RWPE2 (cell line): ENCODE measurements at places on chromosomes 11 and 22.

DNA sequence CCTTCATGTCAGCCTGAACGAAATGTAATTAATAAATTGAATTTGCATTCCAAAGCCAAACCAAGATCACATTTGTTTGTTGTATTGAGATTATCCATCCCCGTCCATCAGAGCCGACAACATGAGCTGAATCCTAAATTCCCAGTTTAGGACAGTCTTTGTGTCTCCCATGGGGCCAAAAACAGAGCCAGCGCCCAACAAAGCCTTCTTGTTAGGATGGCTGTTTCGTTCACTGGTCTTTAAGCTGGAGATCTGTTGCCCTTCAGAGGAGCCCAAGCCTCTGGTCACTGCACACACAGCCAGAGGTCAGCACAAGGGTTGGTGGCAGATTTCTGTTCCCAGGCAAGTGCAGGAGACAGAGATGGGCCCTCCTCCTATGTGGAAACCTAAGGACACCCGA is 25.8 kb downstream of the DSCAML1 start:
- DNase-seq: no peak

GRCh38 chr11:78722786-78723185 is 148.1 kb upstream of the NARS2 start:
- DNase-seq: no peak

- no peak for DNase-seq
Measured at GRCh38 chr11:86415026-86415425, 40.3 kb downstream of the CCDC81 start.

DNA sequence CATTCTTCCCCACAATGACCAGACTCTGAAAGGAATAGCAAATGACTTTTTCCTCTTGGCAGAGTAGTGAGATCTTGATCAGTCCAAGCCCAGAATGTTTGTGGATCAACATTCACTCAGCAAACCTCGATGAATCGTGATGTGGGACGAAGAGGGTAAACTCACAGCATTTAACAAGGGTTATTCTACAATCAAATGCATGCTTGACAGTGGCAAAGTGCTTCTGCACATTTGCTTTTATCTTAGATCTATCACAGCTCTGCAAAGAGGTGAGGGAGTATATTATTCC is 31.8 kb downstream of the TMPRSS5 start:
- DNase-seq: no peak

GRCh38 chr11:63944987-63945386 is 6.2 kb downstream of the NAA40 start:
- no peak for DNase-seq

DNA sequence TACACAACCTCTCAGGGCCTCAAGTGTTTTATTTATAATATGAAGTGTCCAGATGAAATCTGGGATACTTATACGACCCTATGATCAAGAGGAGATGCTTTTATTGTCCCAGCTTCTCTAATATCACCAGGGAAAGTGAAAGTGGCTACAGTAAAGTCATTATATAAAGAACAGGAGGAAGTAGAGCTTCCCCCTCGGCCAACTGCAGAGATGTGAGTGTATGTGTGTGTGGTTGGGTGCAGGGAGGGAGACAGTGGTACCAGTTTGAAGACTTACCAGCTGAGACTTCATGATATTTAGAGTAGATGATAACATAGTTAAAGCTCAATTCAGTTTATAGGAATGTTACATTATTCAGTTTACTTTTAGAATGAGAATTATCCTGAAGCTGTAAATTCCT is 373.6 kb upstream of the DDI1 start:
- DNase-seq: no peak

DNA sequence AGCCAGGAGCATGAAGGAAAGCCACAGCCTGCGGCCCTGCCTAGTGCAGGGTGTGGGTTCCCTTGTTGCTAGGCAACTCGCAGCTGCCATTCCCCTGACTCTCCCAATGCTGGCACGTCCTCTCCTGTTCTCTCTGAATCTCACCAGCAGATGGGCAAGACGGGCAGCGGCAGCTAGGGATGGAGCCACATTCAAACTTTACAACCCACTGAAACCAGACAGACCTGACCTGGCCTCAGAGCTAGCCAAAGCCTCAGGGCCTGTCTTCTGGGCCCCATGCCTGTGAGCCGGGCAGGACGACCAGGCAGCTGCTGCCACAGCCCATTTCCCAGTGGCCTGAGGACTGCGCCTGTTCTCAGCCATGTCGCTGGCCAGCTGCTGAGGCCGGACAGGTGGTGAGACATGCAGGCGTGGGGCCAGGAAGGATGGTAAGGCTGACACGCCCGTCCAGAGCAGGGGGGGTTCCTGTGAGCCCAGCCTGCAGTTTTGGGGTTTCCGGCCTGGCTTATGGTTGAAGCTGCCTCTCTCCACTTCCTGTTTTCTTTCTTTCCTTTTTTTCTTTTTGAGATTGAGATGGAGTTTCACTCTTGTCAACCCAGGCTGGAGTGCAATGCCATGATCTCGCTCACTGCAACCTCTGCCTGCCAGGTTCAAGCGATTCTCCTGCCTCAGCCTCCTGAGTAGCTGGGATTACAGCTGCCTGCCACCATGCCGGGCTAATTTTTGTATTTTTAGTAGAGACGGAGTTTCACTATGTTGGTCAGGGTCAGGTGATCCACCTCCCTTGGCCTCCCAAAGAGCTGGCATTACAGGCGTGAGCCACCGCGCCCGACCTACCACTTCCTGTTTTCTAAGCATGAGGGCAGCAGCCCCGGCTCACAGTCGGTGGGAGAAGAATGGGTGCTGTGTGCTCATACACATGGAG is 4.1 kb downstream of the SUN2 start:
- no peak for DNase-seq

- no peak for DNase-seq
Measured at GRCh38 chr11:1547467-1548098, 24.5 kb downstream of the DUSP8 start.

DNA sequence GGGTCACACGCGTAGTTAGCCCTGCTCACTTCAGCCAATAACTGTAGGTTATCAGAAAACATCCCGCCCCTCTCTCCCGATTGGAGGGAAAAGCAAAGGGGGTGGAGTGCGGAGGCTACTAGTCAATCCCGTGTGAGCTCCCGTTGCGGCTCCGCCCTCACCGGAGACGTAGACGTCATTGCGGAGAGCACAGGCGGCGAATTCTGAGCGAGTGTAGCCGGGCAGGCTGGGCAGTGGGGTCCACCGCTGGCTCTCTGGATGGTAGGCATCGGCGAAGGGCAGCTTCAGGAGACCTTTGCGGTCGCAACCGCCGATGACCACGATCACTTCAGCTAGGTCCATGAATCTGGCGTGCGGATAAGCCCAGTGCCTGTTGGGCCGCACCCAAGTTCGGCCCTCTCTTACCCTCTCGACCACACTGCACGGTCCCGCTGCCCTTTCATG is 4.7 kb downstream of the KLHL35 start:
- peak; percentile 86 for DNase-seq

GRCh38 chr11:66694732-66695207 is 17.1 kb upstream of the RBM4B start:
- DNase-seq: peak; percentile 92

- DNase-seq: no peak
Measured at GRCh38 chr11:105033781-105034180, 1.2 kb downstream of the CASP1 start.

DNA sequence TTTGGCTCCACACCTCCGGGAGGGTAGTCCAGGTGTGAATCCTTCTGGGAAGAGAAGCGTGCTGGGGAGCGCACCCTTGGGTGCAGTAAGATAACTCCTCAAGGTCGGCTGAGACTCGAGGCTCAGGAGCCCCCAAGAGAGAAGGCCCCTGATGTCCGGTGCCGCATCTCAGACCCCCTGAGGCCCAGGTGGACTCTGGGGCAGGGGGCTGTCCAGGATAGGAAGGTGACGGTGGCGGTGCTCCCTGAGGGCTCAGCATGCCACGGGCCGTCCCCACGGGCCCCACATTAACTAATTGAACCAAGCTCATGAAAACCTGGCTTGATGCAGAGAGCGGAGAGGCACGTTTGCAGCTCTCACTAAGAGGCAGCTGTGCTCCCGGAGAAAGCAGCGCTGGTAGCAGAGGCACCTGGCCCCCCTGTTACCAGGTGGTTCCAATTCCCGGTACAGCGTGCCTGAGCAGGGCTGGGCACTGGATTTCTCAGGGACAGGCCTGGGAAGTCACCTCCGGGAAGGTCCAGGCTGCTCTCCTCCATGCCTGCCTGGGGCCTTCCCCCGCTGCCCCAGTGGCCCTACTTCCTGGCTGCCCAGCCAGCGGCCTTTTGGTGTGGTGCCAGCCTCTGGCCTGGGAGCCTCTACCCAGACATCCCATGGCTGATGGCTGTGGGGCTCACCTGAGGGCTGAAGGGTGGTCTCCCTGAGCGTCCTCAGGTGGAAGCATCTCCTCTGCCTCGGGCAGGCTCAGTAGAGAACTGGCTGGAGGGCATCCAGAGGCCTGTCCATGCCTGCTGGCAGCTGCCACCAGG is 1.1 kb downstream of the KCNQ1 start:
- peak; percentile 54 for DNase-seq

GRCh38 chr11:76073724-76074123 is 132.6 kb downstream of the WNT11 start:
- DNase-seq: no peak

DNA sequence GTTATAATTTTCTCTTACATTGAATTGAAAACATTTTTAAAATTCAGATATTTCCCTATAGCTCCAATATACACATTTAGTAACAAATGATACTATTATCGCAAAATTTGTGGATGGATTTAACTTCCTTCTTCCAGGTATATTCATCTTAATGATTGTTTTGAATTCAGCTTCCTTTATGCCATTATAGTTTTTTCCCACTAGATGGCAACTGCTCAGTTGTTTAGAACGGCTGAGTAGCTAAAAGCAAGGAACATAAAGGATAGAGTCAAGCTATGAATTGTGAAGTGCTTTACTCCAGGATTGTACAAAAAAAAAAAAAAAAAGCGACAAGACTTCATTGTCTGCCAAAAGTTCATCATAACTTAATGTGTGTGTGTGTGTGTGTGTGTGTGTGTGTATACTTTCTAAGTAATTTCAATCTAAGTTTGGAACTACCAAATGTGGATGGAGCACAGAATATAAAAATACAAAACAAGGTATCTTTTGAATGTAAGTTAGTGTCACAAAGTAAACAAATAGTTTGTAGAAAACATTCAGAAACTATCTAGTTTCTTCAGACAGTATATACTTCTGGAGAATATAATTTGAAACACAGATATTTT is 846.4 kb downstream of the DLG2 start:
- DNase-seq: no peak

DNA sequence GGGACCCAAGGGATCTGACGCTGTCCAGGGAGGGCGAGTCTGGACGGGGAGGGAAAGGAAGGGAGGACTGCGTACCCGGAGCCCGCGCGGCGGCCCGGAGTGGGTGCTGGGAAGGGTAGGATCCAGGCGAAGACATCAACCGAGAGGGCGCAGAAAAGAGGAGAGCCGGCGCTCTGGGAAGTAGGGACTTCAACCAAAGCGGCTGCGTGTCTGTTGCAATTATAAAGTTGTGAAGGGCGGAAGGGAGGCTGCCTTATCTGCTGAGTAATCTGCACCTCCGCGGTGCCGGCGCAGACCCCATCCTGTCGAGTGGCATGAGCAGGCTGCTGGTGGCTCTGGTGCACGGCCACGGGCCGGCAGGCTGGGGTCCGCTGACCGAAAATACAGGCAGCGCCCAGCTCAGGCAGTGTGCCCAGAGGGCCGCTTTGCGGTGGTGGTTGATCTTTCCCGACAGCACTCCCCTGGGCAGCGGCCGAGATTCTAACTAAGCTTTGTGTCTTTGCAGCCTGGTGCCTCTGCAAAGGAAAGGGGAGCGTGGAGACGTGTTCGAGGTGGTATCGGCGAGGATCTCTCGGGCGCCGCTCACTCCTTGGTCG is 978 bp downstream of the C11orf87 start:
- no peak for DNase-seq

GRCh38 chr11:132238331-132238866 is 868.0 kb downstream of the NTM start:
- no peak for DNase-seq

GRCh38 chr11:73116636-73117035 is 25.5 kb downstream of the FCHSD2 start:
- no peak for DNase-seq

DNA sequence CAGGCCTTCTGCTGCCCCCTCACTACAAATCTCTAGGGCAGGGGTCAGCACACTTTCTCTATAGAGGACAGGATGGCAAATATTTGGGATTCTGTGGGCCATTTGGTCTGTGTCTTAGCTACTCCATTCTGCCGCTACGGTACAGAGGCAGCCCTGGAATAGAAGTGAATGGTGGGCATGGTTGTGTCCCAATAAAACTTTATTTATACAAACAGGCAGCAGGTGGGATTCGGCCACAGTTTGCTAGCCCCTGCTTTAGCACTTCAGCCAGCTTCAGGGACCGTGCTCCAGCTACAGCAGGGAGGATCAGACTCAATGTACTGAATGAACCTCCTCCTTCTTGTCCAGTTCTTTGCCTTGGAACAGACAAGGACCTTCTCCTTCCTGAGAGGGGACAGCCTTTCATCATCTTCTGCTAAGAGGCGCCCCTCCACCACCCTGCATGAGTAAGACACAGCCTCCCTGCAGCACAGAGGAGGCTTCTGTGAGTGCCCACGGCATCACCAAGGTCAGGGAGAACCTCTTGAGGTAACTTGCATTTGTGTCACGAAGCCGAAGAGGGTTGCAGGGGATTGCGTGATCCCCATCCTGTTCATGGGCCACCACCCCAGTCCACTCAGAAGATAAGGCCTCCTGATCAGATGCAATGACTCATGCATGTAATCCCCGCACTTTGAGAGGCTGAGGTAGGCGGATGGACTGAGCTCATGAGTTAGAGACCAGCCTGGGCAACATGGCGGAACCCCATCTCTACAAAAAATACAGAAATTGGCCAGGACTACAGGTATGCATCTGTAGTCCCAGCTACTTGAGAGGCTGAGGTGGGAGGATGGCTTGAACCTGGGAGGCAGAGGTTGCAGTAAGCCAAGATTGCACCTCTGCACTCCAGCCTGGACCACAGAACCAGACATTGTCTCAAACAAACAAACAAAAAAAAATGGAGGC is 4.6 kb downstream of the C11orf24 start:
- no peak for DNase-seq

- DNase-seq: no peak
Measured at GRCh38 chr22:23106344-23106743, 35.4 kb downstream of the RSPH14 start.

- no peak for DNase-seq
Measured at GRCh38 chr11:2923446-2924375, 5.5 kb downstream of the PHLDA2 start.

DNA sequence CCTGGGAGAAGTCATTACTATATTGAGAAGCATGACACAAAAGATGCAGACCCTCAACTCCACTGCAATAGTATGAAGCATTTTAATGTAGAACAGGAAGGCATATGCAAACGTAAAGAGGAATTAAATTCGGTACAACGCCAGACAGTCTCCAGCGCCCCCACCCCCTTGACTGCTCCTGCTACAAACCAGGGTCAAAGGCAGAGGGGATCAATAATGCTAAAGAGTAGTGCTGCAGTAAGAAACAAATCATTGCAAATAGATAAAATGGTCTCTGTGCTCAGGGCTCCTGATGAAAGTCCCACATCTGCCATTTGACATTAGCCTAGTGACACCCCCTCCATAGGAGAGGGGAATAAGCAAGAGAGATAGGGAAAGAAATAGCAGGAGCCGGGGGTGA is 164.9 kb upstream of the BLID start:
- no peak for DNase-seq
